ENCODE measurements at places on chromosomes 11 and 22.

- H3K36me3 ChIP-seq: peaks cover 37% of the 10 kb centered on the region
- DNase-seq: no peak
- H3K27ac ChIP-seq: no peak overlapping the region
These were observed 20.3 kb downstream of the PPP2R1B start for GRCh38 chr11:111745719-111746504.

GRCh38 chr11:43601511-43601910 lies 79.0 kb upstream of the HSD17B12 start:
- DNase-seq: no peak
- no peaks in the 10 kb centered on the region for H3K27me3 ChIP-seq
- no peaks in the 10 kb centered on the region for H3K36me3 ChIP-seq
- no peak overlapping the region for H3K27ac ChIP-seq
- no peaks in the 10 kb centered on the region for H3K4me1 ChIP-seq

DNA sequence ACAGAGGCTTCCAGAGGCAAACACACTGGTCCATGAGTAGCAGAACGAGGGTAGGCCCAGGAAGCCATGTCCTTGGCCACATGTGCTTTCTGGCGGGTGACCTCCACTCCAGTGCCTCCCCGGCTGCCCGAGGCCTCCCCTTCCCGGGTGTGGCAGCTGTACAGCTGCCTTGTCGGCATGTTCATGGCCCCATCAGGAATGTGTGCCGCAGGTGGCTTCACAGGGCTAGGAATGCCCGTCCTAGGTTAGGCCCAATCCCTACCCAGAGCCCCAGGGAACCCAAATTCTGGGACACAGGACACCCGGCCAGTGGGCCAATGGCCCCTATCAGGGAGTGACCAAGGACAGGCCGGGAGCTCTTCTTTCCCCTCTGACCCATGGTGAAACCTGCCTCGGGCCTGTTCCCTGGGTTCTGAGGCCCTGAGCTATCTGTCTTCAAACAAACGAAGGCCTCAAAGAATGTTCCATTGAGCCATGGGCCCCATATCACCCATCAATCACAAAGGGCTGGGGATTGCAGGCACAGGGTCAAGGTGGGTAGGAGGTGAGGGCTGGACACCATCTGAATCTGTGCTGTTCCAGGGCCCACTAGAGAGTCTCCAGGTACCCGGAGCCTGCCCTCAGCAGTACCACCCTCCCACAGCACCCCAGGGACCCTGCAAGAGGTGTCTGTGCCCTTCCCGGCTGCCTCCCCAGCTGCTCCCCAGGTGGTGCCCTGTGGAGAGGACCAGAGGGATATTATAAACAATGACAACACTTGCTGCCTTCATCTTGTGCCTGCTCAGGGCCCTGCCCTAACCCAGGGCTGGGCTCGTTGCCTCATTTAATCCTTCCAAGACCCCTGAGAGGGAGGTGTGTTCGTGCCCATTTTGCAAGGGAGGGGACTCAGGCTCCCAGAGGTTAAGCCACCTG lies 4.0 kb upstream of the CDKN1C start:
- H3K27me3 ChIP-seq: peaks cover 6% of the 10 kb centered on the region
- H3K4me3 ChIP-seq: no peak overlapping the region
- no peak for DNase-seq
- no peak overlapping the region for H3K27ac ChIP-seq

- no peak overlapping the region for H3K27ac ChIP-seq
- no peak for DNase-seq
- H3K27me3 ChIP-seq: no peaks in the 10 kb centered on the region
- H3K4me1 ChIP-seq: no peaks in the 10 kb centered on the region
- no peak overlapping the region for H3K4me3 ChIP-seq
These were observed 9.0 kb upstream of the NECTIN1 start for GRCh38 chr11:119738059-119738439.
